ENCODE measurements at places on chromosomes 7 and 10. TPM values are rescaled to one million over a fixed set of nuclear protein-coding genes. Genes with fewer than 3 reads are reported as not detected.
A peak's percentile ranks its signal among the peaks of the same experiment; 100 is the strongest.

GRCh38 chr7:90858546-90858945 lies 262.4 kb downstream of the CDK14 start:
- DNase-seq, result no peak

- no peak for DNase-seq
These were observed 102.7 kb upstream of the NPTX2 start for GRCh38 chr7:98514211-98515031.

DNA sequence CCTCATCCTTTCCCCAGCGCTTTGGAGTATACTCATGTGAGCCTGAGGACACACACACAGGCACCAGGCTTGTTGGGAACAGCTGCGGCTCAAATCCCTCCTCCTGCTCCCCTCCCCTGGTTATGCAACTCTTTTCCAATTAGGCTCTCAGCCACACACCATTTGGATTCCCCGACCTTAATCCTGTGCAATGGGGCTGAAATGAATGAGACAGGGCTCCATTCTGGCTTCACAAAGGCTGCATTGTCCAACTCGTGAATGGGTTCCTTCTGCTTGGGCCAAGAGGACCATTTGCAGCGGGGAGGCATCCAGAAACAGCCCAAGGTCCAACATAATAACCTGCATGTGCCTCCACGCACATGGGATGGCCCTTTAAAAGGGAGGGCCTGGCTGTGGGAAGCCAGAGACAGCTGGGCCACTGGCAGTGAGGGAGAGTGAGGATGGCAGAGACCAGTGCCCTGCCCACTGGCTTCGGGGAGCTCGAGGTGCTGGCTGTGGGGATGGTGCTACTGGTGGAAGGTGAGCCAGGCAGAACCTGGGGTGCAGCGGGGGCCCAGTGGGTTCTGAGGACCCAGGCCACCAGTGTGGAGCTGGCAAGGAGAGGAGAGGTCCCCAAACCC lies at the start of gene RGR:
RGR (plus strand) TSS at position 403 of the 620 bp plus-strand sequence; CDS start at position 441, 38 bp downstream.
- peak; percentile 75 for DNase-seq

GRCh38 chr10:91163869-91164474 lies 56.5 kb upstream of the PCGF5 start:
- peak; percentile 46 for DNase-seq

Gene ANXA8L1
- total RNA-seq, result not detected

Gene TRIM73
- 1.6 TPM for total RNA-seq

Gene TACC2
- 225 TPM for total RNA-seq
